Left ventricle myocardium superior (tissue), 1 donor: ENCODE measurements at places on chromosomes 2 and 18. TPM values are rescaled to one million over a fixed set of nuclear protein-coding genes. Genes with fewer than 3 reads are reported as not detected.
A peak's percentile ranks its signal among the peaks of the same experiment; 100 is the strongest.

GRCh38 chr2:126664234-126664633 is 8.3 kb downstream of the GYPC start:
- no peak for DNase-seq

TCF4 gene
- 62.8 TPM for total RNA-seq

GRCh38 chr18:62984656-62985315 is 269.4 kb downstream of the PHLPP1 start:
- DNase-seq: no peak

CFC1 gene
- not detected for total RNA-seq

DNA sequence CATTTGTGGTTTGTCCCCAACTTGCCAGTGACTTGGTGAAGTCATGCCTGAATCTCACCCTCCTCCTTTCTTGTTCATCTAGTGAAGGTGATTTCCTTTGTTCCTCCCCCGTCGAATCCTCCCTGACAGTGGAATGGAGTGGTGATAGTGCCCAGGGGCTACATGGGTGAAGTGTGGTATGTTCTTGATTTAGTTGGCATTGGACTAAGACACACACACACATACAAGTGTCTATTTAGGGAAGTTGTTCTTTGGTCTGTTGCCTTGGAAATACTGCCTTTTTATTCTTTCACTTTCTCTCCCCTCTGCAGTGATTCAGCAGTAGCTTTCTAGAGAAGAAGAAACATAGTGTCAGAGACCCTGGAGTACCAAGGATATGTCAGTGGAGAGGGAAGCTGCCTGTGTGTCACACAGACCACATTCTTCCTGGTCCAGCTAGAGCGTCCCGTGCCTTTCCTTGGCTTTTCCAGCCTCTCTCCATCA is 10.9 kb downstream of the INPP4A start:
- no peak for DNase-seq

DNA sequence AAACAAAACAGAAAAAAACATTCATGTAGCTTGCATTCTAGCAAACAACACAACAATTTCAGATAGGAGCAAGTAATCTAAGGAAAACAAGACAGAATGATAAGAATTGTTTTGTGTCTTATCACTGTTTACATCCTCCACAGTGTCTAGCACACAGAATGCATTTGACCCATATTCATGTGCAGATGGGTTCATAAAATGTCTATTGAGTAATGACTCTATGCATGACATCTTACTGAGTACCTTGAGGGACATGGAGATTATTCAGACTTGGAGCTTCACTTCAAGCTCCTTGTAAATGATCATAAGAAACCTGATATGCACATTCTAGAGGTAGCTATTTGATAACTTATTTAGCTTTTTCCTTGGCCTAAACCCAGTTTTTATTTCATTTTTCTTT is 69.0 kb downstream of the DTNA start:
- no peak for DNase-seq

RGPD3 gene
- total RNA-seq: not detected

- no peak for DNase-seq
Measured at GRCh38 chr2:74206180-74206688, 7.8 kb downstream of the MTHFD2 start.

DNA sequence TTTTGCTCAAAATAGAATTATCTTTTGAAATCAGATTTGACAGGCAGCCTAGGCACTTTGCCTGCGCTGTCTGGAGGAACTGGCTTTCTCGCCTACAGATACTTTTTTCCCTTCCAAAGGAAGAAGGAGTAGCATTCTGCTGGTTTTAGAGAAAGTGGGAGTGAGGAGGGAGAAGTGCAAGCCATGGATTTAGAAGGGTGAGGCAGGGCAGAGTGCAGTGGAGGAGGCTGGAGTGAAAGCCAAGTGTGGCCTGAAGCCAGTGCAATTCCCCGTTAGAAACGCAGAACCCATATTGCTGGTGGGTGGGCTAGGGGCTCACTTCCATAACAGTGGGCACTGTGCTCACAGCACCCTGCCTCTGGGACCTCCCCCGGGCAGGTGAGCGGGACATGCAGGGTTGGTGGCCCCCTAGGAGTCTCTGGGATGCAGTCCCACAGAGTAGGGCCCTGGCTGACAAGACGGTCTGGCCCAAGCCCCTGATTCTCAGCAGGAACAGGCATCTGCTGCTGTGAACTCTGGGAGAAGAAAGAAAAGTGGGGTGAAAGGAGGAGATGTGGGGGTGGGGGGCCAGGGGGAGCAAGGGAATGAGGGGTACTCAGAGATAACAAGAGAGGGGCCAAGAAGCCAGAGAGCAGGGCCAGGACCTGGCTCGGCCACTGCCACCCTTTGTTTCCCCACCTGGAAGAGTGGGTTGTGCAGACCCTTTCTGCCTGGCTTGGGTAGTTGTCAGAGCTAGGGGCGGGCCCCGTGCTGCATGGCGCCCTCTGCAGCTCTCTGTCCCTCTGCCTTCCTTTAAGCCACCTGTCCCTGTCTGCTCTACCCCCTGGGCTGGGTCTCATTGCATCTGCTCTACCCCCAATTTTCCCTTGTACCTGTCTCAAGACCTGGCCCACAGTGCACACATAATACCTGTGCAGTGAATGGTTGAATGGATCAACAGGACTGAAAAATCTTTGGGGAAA is 273.5 kb upstream of the HS6ST1 start:
- DNase-seq: no peak

DNA sequence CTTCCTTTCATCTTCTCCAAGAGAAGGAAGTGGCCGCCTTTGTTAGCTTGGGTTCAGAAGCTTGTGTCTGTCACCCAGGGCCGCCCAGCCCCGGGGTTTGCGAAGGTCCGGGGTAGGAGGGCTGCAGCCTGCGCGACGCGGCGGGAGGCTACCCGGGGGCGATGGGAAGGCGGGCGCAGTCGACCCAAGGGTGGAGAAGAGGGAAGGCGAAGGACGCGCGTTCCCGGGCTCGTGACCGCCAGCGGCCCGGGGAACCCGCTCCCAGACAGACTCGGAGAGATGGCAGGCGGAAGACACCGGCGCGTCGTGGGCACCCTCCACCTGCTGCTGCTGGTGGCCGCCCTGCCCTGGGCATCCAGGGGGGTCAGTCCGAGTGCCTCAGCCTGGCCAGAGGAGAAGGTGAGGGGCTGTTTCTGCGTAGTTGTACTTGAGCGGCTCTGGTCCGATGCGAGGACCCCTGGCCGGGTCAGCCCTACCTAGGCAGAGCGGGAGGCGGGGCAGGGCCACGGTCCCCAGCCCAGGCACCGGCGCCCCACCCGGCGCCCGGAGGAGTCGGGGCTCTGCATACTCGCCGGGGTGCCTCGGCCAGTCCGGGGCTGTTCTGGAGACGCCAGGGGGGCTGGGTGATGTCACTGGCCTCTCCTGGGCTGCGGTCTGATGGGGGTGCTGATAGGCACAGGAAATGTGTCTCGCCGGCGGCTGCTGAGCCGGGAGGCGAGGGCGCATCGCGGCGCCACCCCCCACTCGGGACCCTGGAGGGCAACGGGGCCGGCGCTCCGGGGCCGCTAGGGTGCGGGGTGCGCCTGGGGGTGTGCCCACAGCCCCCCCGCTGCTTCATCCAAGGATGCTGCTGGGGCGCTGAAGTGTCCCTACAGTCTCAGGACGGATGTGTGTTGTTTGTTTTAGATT is at the start of gene QPCT:
QPCT (plus strand) TSS at position 178 of the 909 bp plus-strand sequence; CDS start at position 280, 102 bp downstream.
- peak; percentile 62 for DNase-seq

ANKRD44 gene
- 6.9 TPM for total RNA-seq

GRCh38 chr2:47002480-47003381 is 87.1 kb upstream of the MCFD2 start:
- DNase-seq: peak; percentile 72

C2orf72 gene
- 0.07 TPM for total RNA-seq

TMEM37 gene
- total RNA-seq: 2.9 TPM

GRCh38 chr2:104885119-104885782 is 31.3 kb downstream of the POU3F3 start:
- DNase-seq: no peak

GRCh38 chr2:25690058-25690457 is 16.7 kb upstream of the DTNB start:
- no peak for DNase-seq

GRCh38 chr2:42901076-42901640 is 108.8 kb upstream of the HAAO start:
- no peak for DNase-seq

ANKRD53 gene
- 0.92 TPM for total RNA-seq

TWIST2 gene
- total RNA-seq: 2.6 TPM

- DNase-seq: no peak
Measured at GRCh38 chr2:49113046-49113445, 41.3 kb downstream of the FSHR start.

- no peak for DNase-seq
Measured at GRCh38 chr2:160375037-160375436, 118.6 kb downstream of the RBMS1 start.
